Substantia nigra (tissue), 51 donors: ENCODE measurements at places on chromosomes 5 and 9.

GRCh38 chr9:37818849-37819248 lies 18.3 kb downstream of the DCAF10 start:
- no peak for DNase-seq

DNA sequence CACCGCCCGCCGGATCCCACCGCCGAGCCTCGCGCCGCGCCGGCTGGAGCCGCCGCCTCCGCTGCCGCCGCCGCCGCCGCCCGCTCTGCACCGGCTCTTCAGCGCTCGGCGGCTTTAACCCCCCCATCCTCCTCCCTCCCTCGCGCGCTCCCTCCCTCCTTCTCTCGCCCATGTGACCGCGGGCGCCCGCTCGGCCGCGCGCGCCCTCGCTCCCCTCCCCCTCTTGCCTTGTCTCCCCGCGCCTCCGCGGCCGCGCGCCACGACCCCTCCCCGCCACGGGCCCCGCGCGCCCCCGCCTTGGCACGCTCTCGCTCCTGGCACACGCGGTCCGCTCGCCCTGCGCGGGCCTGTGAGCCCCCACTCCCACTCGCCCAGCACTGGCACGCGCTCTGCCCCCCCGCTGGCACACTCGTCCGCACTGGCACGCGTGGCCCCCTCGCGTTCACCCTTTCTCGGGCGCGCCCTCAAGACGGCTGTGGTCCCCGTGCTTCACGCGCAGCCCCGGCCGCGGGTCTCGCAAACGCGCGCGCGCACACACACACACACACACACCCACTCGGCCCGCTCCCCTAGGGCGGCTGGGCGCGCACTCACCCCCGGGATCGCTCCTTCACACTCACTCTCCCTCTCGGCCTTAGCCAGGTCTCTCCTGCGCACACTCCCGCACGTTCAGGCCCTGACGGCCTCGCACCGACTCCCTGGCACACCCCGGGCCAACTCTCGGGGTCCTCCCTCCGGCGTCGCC lies at the start of gene CNTFR:
Gene CNTFR, minus strand, starts transcription at position 89 of the 745 bp plus-strand sequence. CDS start 20,743 bp downstream, outside the sequence.
- DNase-seq = peak; percentile 60

DNA sequence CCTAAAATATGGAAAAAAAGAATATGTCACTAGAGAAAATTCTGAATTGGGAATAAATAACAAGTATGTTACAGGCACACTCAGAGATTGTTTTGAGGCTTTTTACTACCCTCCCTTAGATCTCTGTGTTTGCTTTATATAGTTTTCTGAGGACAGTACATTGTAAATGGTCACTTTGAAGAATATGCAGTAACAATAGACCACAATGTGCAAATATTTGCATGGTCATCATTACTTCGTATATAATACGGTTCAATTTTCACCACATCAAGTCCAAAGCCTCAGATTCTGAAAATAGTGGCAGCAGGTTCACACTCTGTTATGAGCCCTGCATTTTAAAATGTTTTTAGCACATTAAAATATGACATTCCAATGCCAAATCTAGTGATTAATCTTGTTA lies 238.6 kb downstream of the ADAMTS6 start:
- no peak for DNase-seq

GRCh38 chr9:126666155-126666803 lies 52.6 kb downstream of the LMX1B start:
- DNase-seq = no peak

- peak; percentile 13 for DNase-seq
These were observed 20.5 kb downstream of the ERAP2 start for GRCh38 chr5:96896806-96897205.

DNA sequence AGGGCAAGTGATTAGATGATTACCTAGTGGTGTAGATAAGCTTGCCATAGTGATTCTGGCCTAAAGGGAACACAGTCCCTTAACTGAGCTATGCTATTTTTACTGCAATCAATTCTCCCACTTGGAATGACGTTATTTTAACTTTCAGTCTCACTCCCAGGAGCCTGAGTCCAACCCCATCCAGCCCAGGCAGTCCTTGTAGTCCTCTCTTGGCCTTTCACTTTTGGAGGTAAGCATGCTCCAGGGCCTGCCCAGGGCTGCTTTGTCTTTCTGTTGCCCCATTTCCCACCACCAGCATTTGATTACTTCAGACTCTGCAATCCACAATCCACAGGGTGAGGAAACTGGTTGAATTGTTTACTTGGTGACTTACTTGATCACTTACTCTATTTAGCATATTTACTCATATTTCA lies 233.0 kb downstream of the CD180 start:
- no peak for DNase-seq

GRCh38 chr5:1208743-1209488 lies 7.5 kb downstream of the SLC6A19 start:
- DNase-seq = no peak

- no peak for DNase-seq
These were observed 105.2 kb downstream of the CDH10 start for GRCh38 chr5:24539613-24540012.

- DNase-seq = no peak
These were observed 6.2 kb upstream of the ORM1 start for GRCh38 chr9:114316605-114317230.

- DNase-seq = no peak
These were observed 43.1 kb downstream of the LHX2 start for GRCh38 chr9:124054582-124055227.

DNA sequence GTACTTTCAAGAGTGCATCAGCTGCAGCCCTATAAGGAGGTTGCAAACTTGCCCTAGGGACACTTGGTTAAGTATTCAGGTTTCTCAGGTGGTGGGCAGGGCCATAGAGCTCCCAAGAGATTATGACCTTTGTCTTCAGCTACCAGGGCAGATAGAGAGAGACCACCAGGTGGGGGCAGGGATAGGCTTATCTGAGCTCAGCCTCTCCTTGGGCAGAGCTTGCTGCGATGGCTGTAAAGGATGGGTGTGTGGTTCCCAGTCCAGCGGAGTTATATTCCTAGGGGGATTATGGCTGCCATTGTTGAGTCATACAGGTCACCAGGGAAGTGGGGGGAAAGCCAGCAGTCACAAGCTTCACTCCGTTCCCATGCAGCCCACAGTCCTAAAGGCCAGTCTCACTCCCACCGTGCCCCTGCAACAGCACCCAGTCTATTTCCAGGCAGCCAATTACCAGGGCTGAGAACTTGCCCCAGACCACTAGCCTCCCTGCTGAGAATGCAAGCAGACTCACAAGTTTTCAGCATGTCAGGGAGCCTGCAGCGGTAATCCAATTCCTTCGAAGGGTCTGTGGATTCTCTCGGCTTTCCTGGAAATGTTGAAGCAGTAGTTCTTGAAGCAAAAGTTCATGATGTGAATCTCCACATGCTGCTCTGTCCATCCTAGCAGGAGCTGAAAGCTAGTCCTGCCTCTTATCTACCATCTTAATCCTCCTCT lies 151.5 kb downstream of the SLC12A2 start:
- no peak for DNase-seq

DNA sequence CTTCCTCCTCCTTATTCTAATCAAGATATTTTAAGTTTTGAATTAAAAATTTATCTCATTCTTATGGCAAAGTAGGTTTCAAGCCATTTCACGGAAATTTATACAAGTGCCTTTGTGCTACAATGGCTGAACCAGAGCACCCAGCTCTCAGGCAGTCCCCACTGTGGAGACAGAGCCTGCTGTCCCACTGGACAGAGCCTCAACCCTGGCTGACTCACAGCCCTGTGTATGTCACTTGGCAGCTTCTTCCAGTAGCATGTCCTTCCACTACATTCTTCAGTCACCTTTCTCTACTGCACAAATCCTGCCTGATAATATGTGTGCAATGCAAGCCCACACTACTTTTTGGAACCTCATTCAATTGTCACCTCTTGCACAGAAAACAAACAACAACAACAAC lies 253.1 kb downstream of the PDE4D start:
- no peak for DNase-seq

DNA sequence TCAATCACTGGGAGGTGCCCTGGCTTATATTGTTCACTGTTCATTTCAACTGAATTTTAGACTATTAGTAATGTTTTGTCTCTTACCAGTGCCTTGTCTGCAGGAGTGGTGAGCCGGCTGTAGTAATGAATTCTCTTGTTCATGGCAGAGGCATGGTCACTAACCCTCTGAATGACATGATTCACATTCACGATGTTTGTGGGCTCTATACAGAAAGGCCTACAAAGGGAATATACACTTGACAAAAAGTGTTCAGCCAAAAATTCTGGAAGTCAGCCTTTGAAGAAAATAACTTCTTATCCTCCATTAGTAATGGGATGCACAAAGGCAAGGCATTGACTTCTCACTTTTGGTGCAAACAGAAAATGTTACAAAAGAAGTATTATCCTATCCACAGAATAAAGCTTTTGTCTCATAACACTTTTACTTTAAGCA lies 39.6 kb downstream of the SLC38A9 start:
- no peak for DNase-seq

GRCh38 chr5:2761921-2762488 lies 10.5 kb upstream of the IRX2 start:
- no peak for DNase-seq

DNA sequence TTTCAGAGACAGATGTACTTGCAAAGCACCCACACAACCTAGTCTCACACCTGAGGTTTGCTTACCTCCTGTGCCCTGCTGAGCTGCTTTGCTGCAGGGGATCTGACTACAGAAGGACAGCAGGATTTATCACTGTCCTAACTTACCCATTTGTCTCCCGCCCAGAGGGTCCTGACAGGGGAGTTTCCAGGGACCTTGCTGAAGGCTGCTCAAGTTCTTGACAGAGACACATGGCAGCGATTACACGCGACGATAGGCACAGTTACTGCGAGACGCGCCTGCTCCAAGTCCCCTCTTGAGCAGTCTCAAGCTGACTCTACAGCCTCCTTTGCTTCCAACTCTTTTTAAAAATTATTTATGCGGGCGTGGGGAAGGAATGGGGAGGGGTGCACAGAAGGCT lies 24.6 kb upstream of the GALNT10 start:
- no peak for DNase-seq

DNA sequence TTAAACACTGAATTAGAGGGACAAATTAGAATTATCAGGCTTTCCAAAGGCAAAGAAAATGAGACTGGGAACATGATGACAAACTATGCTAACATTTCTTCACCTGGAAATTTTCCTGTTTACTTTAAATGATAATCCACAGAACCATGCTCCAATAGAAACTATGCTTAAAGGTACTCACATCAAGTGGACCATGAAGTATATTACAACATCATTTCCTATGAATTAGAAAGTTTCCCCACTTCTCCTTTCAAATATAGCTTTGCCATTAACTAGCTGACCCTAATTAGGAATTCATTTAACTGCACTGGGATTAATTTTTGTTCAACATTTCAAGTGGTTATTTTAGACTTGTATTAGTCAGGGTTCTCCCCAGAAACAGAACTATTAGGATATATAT lies 81.4 kb downstream of the DTWD2 start:
- no peak for DNase-seq

- DNase-seq = no peak
These were observed 57.9 kb upstream of the ANKH start for GRCh38 chr5:14929293-14930065.

GRCh38 chr5:154373326-154373725 lies 72.5 kb upstream of the SAP30L start:
- no peak for DNase-seq

GRCh38 chr5:141488591-141489561 lies at the start of gene PCDHGC5:
TSS of gene PCDHGC5 (plus strand) at chr5:141489081. CDS start at chr5:141489241, 160 bp downstream.
- DNase-seq = no peak

GRCh38 chr9:86703346-86703745 lies 244.0 kb downstream of the GAS1 start:
- no peak for DNase-seq

GRCh38 chr9:87732344-87732743 lies 6.4 kb downstream of the CTSL start:
- no peak for DNase-seq

DNA sequence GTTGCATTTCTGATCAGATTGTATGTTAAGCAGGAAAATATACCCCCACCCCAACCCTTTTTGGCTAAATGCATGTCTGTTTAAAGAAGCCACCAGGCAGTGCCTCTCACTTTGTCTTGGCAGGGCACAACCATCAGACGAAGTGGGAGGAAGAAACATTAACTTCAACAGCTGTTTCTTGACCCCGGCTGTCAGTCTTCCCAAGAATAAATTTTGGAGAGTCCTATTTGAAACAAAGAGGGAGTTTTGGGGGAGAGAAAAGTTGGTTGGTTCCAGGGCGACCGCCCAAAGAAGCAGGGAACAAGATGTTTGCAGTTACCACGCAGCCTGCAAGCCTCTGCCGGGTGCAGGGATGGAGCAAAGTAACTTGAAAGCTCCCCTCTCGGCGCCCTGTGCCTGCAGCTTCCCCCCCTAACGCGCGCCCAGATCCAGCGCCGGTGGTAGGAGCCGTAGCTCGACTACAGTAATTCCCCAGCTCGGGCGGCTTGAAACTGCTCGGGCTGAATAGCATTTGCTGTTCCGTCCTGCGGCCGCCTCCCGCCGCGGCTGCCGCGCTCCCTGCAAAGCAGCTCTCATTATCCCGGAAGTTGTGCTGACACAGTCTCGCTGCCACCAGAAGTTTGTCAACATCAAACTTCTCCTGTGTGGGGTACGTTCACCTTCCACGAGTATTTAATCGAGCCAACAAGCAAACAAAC lies 100.7 kb upstream of the SSBP2 start:
- peak; percentile 95 for DNase-seq

- no peak for DNase-seq
These were observed 444.9 kb upstream of the CYLC2 start for GRCh38 chr9:102550266-102550665.

DNA sequence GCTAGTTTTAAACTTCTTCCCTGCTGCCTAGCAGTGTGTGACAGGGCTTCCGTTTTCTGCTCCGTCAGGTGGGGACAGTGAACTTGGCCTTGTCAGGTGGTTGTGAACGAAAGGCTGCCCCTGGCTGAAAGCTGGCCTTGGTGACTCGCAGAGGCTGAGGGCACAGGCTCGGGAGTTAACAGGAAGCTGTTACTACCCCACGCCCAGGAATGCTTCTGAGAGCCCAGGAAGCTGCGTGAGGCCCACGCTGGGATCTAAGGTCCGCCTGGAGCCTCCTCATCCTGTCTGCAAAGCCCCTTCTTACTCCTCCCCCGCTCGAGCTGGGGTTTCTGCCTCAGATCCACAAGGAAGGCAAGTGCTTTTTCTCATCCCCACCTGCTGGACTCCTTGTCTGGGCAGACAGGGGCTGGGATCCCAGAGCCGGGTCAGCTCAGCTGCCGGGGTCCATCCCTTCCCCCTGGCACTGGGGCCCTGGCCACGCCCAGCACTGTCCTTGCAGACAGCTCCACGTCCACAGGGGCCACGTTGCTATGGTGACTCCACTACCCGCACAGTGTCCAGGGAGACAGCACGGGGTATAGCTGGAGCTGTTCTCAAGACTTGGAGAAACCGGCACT lies 124.7 kb upstream of the TBC1D2 start:
- DNase-seq = no peak

DNA sequence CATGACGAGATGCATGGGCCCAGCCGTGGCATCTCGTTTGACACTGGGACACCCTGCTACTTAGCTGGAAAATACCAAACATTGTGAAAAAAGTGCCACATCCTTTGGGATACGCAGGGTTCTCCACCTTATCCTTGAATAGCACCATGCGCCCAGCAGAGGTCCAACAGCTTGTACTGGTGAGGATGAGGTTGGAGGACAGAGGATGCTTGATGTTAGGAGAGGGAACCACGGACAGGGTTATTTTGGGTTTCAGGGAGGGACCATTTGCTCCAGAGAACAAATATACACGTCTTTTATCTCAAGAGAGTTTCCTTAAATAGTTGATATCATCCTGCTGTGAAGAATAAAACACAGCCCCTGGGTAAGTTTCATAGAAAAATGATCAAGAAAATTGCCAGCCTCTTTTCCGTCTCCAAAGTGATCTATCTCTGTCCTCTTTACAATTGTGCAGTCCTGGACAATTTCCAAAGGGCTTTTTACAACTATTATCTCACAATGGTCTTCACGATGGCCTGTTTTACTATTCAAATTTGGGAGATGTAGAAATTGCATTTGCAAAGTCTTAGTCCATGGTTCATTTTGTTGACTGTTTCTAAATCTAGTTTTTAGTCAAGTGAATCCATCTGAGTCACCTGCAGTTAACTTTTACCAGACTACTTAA lies 19.9 kb upstream of the FRRS1L start:
- DNase-seq = no peak
